ENCODE measurements at places on chromosomes 2 and 18.

DNA sequence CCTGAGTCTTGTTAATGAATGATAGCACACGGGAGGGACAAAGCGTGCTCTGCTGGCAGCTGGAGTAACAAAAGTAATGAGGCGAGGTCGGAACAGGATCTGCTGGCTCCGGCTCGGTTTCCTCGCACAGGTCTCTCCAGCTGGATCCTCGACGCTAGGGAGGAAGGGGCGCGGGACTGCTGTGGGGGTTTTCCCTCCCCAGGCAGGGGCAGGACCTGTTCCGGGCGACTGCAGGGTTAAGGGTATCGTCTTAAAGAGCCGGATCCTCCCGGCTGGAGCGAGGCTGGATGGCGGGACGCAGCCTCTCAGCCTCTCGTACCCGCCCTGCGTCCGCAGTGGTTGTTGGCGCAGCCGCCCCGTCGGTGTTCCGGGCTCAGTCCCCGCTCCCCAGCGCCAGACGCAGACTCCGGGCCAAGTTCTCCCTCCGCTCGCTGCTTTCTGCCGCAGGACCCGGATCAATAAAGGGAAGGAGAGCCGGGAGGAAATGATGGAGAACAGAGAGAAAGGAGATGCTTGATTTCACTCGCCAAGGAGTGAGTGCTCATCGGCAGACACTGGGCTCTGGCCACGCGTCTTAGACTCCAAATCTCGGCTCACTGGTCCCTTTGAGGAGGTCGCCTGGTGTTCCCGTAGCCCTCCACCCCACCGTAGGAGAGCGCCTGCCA, 1.1 kb upstream of the LIPG start:
- DNase-seq, result no peak

DNA sequence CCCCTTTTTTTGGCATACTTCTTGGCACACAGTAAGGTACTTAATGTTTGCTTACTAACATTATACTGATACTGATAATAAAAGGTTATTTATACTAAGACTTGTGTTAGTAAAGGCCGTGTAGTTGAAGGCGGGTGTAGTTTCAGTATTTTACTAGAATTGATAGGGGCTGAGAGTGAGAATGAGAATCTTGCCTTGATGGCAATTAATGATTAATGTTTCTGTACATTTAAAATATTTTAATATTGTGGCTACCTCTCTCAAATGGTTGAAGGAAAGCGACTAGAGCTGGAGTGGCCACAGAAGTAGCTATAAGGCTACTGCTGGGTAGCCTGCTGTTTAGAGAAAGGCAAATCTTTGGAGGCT, 29.3 kb downstream of the PELI1 start:
- DNase-seq, result no peak

- DNase-seq, result no peak
Observed at GRCh38 chr2:231168460-231169139, 29.8 kb upstream of the ARMC9 start.

GRCh38 chr2:159617646-159618045, 1.3 kb upstream of the BAZ2B start:
- DNase-seq, result peak; percentile 43

DNA sequence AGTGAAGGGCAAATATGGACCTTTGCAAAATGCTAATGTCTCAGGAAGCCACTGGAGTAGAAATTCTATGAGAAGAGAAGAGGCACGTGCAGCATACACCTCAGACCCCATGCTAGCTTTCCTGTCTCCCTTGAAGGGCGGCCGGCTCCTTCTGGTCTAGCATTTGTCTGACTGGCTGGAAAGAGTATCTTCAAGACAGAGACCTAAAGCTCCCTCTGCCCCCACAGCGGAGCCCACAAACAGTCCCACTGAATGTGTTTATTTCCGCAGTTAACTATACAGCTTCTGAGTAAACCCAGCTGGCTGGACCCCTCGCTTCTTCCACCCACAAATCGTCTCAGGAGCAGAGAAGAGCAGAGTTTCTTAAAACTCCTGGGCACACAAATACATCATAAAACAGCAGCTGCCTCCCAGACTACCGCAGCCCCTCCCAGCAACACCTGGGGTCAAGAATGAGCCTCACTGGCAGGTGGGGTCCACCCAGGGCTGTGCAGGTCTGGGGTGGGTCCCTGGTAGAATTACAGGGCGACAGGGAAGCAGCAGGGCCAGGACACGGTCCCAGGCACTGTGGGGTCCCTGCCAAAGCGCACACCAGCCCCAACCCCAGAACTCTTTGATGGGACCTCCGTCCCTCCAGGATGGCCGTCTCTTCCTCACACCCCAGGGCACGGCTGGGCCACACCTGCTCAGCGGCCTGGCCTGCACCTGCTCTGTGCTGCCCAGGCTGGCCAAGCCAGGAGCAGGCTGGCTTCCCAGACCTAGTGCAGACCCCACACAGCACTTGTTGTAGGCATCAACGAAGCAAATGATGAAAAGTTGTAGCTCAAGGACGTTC, 103.8 kb downstream of the PXDN start:
- DNase-seq, result no peak

All from fibroblast of lung (primary cell).